ENCODE measurements at places on chromosomes 6 and 20.

DNA sequence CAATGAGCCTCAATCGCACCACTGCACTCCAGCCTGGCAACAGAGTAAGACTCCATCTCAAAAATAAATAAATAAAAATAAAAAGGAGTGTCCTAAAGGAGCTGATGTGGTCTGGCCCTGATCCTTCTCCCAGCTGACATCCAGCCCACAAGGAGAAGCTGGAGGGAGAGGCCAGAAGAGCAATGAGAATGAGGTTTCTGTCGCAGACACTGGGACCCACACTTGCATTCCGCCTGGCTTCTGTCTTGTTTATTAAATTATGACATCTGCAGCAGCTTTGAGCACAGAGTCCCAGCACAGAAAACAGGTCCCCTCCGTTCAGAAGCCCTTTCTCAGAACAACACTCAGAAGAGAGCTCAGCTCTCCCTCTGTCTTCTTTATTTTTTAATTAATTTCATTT lies 10.3 kb upstream of the E2F1 start:
- no peak for ATAC-seq

DNA sequence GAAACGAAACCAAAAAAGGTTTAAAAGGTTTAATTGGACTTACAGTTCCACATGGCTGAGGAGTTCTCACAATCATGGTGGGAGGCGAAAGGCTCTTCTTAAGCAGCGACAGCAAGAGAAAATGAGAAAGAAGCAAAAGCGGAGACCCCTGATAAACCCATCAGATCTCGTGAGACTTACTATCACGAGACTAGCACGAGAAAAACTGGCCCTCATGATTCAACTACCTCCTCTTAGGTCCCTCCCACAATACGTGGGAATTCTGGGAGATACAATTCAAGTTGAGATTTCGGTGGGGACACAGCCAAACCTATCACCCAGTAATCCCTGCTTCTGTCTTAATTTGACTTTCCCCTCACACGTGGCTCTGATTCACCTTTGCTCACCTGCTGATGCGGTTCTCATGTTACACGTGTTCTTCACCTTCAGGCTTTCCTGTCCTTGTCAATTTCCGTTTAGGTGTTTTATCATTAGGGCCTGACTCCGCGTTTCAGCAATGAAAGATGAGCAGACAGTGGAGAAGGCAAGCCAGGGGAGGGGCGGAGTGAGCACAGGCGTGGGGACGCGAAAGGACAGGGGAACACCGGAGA lies 57.1 kb downstream of the AGPAT4 start:
- no peak for ATAC-seq

GRCh38 chr20:21272279-21272678 lies 30.9 kb upstream of the XRN2 start:
- no peak for ATAC-seq

- no peak for ATAC-seq
These were observed at the start of gene SIRPA for GRCh38 chr20:1894951-1895673. SIRPA (plus strand) TSS chr20:1895407; CDS start chr20:1895448, 41 bp downstream.

GRCh38 chr6:88725111-88725975 lies 238.1 kb downstream of the RNGTT start:
- peak; percentile 62 for ATAC-seq

DNA sequence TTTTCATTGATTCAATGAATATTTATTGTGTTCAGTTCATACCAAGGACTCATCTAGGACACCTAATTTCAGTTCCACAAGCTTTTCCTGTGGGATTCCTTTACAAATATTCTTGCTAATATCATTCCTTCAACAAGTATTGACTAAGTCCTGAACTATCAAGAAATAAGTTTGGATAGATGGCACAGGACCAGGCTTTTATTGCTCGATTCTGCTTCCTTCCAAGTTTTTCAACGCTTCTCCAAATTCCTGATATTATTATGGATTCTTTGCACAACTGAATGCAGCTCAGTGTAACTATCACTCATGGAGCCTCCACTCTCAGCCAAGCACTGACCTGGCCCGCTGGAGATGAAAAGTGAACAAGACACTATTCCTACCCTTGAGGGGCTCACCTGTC lies 32.7 kb upstream of the COL21A1 start:
- ATAC-seq: no peak

DNA sequence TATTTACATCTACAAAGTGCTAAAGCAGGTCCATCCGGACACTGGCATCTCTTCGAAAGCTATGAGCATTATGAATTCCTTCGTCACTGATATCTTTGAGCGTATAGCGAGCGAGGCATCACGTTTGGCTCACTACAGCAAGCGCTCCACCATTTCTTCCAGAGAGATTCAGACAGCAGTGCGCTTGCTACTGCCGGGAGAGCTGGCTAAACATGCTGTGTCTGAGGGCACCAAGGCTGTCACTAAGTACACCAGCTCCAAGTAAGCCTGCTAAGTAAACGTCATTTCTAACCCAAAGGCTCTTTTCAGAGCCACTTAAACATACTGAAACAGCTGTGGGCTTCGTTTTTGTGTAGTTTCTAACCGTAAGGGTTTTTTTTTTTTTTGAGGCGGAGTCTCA lies 27.5 kb upstream of the SLC17A4 start:
- no peak for ATAC-seq

DNA sequence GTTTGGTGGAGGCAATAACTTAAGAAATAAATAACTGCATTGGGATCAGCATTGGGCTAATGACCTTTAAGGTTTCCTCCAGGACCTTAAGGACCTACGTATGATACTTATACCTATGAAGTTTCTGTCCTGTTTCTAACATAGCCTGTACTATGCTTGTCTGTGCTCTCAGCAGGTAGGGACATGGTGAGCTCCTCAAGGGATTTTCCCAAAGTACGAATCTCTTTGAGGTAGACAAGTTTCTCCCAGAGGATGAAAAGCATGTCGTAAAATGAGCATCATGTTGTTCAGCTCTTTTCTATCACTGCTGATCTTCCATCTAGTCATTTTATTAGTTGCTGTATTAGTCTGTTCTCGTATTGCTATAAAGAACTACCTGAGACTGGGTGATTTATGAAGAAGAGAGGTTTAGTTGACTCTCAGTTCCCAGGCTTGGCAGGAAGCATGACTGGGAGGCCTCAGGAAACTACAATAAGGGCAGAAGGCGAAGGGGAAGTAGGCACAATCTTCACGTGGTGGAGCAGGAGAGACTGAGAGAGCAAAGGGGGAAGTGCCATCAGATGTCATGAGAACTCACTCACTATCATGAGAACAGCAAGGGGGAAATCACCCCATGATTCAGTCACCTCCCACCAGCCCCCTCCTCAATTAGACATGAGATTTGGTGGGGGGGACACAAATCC lies 77.8 kb upstream of the TGM3 start:
- peak; percentile 91 for ATAC-seq

DNA sequence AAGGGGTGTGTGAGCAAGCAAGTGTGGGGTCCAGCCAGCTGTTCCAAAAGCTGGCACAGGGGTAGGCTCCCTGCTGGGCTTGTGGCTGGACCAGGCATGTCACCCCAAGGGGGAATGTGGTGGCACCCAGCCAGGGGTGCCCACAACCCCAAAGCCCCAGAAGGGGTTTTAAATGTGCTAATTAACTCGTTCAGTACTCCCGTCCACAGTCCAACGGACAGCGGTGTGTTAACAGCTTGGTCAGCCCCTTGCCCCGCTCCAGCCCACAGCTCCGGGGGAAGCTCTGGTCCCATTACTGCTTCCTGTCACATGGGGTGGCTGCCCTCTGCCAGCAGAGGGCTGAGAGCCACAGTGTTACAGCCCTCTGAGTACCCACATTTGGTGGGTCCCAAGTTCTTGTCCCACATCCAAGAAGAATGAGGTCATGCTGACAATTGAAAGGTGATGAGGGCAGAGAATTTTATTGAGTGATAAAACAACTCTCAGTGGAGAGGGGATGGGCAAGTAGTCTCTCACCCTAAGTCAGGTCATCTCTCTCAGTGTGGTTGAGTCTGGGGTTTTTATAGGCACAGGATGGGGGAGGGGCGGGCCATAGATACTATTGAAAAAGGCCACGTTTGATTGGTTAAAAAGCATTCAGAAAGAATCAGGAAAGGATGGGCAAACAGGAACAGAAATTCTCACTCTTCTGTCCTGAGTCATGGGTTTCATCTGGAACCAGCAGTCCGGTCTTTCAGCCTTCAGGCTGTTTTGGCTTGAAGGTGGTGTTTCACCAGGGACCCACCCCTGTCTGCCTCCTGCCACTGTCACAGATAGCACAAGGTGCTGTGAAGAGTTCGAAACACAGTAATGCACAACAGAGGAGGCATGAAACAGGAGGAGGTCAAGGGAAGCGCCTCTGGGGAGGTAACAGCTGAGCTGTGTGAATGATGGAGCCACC lies 238.5 kb downstream of the NFATC2 start:
- ATAC-seq: no peak

GRCh38 chr6:51019806-51020205 lies 201.1 kb downstream of the TFAP2B start:
- ATAC-seq: no peak

DNA sequence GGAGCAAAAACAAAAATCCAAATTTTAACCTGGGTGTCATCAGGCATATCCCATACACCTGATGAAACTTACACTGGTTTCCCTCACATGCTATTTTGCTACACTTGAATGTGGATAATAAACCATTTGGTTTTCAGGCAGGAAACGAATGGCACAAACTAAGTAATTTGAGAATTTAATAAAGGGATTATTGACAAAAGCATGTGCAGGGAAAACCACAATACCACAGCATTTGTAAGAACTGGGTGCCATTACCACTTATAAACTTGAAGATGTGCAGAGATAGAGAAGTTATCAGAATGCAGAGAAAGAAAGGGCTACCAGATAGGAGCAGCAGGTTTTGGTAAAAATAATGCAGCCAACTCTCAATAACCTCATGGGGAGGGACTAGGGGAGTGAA lies 151.2 kb downstream of the RFX6 start:
- no peak for ATAC-seq

- no peak for ATAC-seq
These were observed 31.7 kb downstream of the FOXC1 start for GRCh38 chr6:1641343-1641885.

GRCh38 chr6:16318538-16318937 lies 80.2 kb downstream of the GMPR start:
- ATAC-seq: peak; percentile 54

- peak; percentile 78 for ATAC-seq
These were observed 193.1 kb downstream of the NRN1 start for GRCh38 chr6:5813625-5814027.

DNA sequence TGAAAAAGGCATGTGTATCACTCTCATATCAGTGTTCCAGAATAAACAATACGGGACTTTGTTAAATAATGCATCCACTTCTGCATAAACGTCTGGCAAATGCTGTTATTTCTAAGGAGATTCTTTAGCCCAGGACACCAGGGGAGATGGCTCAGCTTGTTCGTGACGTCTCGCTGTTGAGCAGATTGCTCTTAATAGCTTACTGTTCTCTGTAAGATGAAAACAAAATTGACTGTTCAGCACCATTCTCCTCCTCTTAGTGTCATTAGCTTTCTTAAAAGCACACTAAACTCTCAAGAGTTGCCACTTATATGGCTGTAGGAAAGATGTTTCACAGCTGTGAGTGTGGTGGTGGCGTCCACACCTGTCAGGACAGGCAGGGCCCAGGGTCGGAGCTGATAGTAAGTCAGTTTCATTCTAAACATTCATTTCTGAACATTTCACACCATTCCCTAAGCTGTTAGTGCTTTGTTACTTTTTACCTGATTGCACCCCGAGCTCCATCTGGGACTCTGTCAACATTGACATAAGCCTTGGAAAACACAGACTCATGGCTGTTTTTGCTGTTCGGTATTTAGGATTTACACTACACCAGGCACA lies 132.1 kb downstream of the ZDHHC14 start:
- no peak for ATAC-seq

DNA sequence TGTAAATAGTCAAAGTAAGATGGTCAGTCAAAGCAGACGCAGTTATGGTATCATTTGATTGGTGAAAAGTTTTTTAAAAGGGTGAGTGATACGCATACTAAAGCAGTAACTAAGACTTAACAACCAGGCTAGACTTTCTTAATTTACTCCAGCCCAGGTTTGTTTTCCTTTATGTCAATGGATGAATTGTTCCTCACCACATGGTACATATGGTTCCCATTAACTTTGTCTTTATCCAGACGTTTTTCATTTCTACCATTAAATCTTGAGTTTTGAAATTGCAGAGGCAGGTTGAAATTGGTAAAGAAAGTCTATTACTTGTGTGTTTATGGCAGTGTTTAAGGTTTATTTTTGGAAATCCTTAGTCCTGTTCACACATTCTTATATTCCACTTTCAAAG lies 98.5 kb upstream of the SCGN start:
- ATAC-seq: no peak

GRCh38 chr6:135637701-135638100 lies 140.2 kb upstream of the AHI1 start:
- ATAC-seq: no peak

DNA sequence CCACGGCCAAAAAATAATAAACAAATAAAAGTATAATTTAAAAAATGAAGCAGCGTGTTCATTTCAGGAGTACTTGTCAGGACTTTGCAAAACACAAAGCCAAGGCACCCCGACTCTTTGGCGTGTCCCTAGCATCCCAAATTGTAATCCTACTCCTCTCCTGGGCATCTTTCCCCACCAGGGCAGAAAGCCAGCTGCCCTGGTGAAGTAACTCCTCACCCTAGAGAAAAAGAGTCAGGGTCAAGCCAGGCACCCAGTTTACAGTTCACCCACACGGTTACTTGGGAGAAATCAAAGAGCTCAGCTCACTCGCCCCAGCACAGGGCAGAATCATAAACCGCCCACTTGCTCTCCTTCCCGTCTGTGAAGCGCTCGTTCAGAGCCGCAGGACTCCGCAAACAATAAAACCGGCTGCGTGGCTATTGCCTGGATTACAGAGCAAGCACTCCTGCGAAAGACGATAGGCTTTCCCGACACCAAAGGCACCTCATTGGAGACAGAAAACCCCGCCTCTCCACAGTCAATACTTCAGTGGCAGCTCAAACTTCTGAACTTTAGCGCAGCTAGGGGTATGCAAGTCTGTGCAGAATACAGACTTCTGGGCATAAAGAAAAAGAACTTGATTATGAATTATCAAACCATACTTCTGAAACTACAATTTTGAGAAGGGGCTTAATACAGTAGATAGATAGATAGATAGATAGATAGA lies 73.0 kb upstream of the NHSL1 start:
- peak; percentile 42 for ATAC-seq

GRCh38 chr6:114052141-114052540 lies 81.2 kb upstream of the HDAC2 start:
- ATAC-seq: no peak

GRCh38 chr6:108944707-108945680 lies 96.8 kb downstream of the ARMC2 start:
- no peak for ATAC-seq

DNA sequence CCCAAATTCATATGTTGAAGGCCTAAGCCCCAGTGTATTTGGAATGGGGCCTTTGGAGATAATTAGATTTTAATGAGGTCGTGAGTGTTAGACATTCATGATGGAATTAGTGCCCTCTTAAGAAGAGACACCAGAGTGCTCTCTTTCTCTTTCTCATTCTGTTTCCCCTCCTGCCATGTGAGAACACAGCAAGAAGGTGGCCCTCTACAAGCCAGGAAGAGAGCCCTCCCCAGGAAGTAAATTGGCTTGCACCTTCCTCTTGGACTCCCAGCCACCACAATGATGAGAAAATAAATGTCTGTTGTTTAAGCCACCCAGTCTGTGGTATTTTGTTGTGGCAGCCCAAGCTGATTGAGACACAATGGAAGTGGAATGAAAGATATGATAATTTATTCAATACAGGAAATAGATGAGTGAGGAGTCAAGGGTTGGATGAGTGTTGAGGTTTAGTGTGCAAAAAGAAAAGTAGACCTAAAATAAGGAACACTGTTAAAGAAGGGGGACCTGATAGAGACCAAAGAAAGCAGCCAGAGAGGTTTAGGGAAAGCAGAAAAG lies 25.9 kb upstream of the ATXN1 start:
- no peak for ATAC-seq

All from activated T-helper 17 cell treated with anti-CD3 and anti-CD28 coated beads, Interleukin-2, amount 50 U/mL, for 72 hours (primary cell).